ENCODE measurements at places on chromosomes 2 and 18.

DNA sequence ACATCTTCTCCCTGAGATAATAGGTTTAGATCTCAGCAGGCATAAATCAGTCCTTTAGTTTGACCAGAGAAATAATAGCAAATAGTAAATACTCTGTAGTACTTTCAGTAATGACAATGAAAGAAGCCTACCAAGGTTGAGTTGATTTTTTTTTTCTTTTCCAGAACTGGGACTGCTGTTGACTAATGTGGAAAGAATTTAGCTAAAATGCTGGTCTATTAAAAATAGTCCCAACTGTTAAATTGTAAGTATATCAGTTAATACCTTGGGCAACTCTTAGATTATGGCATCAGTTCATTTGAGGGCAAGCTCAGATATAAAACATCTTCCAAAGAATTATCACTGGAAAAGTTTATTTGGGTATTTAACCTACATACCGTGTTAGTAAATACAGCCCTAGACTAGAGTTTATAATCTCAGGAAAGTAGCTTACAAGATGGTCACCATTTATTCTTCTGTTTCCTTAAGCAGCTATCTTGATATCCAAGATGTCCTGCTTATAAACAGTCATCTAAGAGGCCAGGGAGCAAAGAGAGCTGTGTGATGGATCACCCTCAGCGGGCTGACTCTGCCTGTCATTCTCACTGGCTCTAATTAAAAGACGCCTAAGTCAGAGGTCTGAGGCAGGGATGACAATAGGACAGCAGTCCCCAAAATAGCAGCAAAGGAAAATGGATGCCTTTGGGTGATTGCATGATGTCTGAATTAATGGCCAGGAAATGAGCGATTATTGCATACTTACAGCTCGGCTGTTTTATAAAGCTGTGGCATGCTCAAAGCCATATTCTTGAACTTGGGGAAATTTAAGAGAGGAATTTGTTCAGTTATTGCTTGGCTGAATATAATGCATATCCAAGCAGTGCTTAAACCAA is 121.3 kb downstream of the MTX2 start:
- no peak for DNase-seq

GRCh38 chr2:18356676-18357075 is 203.8 kb downstream of the RDH14 start:
- no peak for DNase-seq

DNA sequence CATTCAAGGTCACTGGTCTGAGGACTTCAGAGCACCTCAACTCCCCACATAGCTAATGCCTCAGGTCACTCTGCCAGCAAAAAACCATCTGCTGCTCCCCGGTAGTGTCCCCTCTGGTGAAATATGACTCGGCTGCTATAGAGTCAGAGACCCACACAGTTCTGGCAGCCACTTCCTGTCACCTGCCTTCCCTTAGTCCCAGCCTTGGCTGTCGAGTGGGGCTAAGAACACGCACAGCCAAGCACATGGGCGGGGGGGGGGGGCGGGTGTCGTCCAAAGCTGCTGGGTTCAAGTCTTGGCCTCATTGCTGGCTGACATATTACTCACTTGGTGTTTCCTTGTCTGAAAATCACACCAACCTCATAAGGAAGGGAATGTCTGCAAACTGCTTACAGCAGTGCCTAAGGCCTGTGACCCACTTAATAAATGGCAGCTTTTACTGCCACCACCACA is 37.5 kb downstream of the POLR1A start:
- DNase-seq, result peak; percentile 38

DNA sequence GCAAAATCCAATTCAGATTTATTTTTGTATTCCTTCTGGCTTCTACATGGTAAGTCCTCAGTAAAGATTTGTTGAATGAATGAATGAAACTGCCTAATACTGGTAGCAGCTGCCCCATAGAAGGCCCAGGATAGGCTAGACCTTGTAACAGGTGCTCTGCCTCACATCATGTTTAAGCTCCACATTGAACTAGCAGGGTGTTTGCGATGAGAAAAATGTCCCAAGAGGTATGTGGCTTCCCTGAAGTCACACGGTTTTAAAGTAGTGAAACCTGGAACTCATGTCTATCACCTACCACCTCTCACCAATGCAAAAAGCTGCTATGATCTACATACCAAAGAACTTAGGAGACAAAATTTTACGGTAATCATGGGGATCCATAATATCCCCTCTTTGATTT is 765 bp upstream of the LHCGR start:
- no peak for DNase-seq

DNA sequence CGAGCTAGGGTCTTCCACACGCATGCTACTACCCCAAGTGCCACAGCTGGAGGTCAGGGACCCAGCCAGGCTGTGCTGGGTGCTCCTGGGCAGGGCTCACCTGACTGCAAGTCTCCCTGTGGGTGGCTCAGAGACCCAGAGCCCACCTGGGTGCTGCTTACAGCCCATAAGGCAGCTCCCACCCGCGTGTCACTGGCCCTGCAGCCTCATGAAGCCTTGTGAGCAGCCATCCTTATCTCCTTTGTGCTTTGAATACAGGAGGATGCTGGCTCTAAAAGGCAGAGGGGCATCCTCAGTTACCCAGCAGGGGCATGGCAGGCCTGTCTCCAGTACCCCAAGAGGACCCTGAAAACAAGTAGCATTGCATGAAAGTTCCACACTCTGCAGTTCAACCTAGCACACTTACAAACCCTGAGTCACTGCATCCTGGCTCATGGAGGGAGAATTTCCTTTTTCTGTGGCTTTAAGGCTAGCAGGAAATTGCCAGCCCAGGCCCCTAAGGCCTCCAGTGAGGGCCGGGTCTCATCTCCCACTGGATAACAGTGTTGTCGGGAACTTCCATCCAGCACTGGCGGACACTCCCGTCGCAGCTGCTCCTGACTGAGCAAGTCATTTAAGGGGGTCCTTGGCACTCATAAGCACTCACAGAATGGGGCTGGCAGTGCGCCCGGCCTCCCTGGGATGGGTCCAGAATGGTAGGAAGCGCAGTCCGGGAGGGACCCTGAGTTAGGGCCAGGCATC is 137.1 kb downstream of the RPIA start:
- no peak for DNase-seq

DNA sequence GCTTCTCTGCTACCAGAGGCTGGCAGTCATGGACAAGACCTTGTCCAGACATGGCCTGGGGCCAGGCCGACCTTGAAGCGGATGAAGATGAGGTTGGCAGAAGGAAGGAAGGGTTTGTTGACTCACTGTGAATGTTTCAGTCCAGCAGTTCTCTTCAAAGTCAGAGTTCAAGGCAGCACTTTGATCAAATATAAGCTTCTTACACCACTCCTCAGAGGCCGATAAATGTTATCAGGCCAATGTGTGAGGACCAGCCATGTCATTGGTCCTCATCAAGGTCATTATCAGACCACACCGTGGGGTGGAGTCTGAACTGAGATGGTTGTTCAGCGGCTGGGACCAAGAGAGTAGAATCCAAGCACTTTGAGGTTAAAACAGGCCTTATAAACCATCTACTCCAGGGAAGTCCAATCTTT is 35.5 kb downstream of the QPCT start:
- DNase-seq, result no peak

GRCh38 chr2:47061944-47062678 is 93.0 kb downstream of the STPG4 start:
- DNase-seq, result peak; percentile 40

GRCh38 chr2:142724186-142724585 is 153.3 kb upstream of the KYNU start:
- peak; percentile 29 for DNase-seq

All from hematopoietic multipotent progenitor cell treated with erythropoietin and hydrocortisone succinate and interleukin-3 and kit ligand, for 4 days (in vitro differentiated cells).